Cardiac septum (tissue), 1 donor: ENCODE measurements at places on chromosomes 6 and 20. TPM values are rescaled to one million over a fixed set of nuclear protein-coding genes. Genes with fewer than 3 reads are reported as not detected.

DNA sequence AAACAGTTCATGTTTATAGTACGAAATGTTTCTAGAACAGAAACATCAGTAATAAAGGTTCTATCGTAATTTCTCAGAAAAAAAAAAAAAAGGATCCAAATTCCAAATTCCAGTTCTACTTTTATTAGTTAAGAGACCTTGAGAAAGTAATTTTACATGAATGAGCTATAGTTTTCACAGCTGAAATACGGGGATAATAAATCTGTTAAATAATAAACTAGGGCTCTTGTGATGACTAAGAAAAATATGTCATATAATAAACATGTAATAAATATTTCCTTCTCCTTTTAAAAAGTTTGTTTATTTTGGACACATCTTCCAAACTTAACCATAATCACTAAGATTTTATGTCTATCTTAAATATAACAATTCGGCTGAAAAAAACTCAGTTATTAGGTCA lies 17.8 kb downstream of the RARS2 start:
- DNase-seq: no peak

- peak; percentile 81 for DNase-seq
Observed at GRCh38 chr6:116210750-116211425, 43.0 kb downstream of the TSPYL4 start.

GRCh38 chr6:13787137-13787536 lies 27.2 kb downstream of the MCUR1 start:
- no peak for DNase-seq

- no peak for DNase-seq
Observed at GRCh38 chr20:24960861-24961260, 11.8 kb downstream of the CST7 start.

- DNase-seq: no peak
Observed at GRCh38 chr6:119915971-119916370, 566.4 kb upstream of the MAN1A1 start.

DNA sequence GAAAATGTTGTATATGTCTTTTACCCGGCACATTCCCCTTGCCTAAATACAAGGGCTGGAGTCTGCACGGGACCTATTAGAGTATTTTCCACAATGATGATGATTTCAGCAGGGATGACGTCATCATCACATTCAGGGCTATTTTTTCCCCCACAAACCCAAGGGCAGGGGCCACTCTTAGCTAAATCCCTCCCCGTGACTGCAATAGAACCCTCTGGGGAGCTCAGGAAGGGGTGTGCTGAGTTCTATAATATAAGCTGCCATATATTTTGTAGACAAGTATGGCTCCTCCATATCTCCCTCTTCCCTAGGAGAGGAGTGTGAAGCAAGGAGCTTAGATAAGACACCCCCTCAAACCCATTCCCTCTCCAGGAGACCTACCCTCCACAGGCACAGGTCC lies 11.3 kb upstream of the MAPRE1 start:
- DNase-seq: no peak

- no peak for DNase-seq
Observed at GRCh38 chr20:43462660-43463526, 5.2 kb downstream of the SRSF6 start.

GRCh38 chr6:52900536-52900935 lies 9.0 kb downstream of the GSTA3 start:
- no peak for DNase-seq

DNA sequence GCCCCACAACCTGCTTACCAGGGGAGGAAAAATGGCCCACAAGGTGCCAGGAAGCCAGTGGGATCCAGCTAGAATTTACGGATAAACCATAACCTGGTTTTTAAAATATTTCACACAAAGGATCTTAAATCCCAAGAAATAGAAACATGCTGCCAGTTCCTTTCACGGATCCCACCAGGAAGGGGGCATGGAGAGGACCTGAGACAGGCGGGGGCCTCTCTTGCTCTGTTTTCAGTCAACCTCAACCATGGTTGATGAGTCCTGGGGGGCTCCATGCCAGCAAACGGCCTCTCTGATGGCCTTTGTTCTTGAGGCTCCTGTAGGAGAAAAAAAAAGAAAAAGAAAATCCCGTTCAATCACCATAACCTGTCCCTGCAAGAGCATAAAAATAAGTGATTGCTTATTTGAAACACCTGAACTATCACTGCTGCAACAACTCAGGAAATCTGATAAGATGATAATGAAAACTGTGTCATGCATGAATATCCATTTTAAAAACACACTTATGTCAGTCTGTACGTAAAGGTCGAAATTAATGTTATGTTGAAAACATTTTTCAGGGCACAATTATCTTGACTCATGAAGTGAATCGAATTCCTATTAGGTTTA lies 125.8 kb upstream of the CST7 start:
- DNase-seq: peak; percentile 20

DNA sequence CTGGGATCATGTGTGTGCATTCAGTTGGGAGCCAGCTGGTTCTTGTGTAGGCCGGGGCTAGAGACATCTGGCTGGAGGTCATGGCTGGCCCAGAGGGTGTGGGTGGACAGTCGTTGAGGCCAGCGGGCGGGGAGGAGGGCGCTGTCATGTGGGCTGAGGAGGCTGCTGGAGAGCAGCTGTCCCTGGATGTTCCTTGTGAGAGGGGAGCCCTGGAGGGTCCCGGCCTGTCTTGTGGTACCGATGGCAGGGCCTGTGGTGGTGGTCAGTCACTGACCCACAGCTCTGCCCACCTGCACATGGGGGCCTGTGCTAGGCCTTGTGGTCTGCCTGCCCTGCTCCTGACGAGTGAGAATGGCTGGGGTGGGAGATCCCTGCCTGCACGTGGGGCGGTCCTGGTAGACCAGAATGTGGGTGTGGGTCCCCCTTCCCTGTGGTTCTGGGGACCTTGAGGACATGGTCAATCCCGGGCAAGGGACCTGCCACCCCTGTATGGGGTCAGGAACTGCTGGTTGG lies 1.9 kb upstream of the C20orf204 start:
- no peak for DNase-seq

- no peak for DNase-seq
Observed at GRCh38 chr6:50922579-50923525, 104.2 kb downstream of the TFAP2B start.

DNA sequence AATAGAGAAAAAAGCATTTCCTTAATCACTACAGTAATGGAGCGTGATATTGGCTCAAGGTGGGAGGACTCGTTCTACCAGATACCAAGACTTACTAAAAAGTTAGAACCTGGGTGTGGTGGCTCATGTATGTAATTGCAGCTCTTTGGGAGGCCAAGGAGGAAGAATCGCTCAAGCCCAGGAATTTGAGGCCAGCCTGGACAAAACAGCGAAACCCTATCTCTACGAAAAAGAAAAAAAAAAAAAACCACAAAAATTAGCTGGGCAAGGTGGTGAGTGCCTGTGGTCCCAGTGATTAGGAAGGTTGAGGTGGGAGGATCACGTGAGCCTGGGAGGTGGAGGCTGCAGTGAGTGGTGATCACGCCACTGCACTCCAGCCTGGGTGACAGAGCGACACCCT lies 24.0 kb upstream of the ATRN start:
- no peak for DNase-seq

GRCh38 chr6:35376281-35376680 lies 33.9 kb downstream of the PPARD start:
- no peak for DNase-seq

The BACH2 gene
- 8.4 TPM for total RNA-seq

The OPRL1 gene
- 0.48 TPM for total RNA-seq

The SLC44A4 gene
- total RNA-seq: not detected

The IL17F gene
- not detected for total RNA-seq

The DDX43 gene
- total RNA-seq: not detected

The TRIM40 gene
- total RNA-seq: not detected

The CST4 gene
- total RNA-seq: not detected

The PLN gene
- 2,070 TPM for total RNA-seq

The SOD2 gene
- 666 TPM for total RNA-seq

The KHDRBS2 gene
- 0.16 TPM for total RNA-seq

The XKR7 gene
- total RNA-seq: not detected
